ENCODE measurements at places on chromosomes 16 and 17.
A peak's percentile ranks its signal among the peaks of the same experiment; 100 is the strongest.

GRCh38 chr17:60391471-60392041, 377 bp downstream of the USP32 start:
- DNase-seq: no peak

- no peak for DNase-seq
Measured at GRCh38 chr16:11264155-11264832, 4.8 kb downstream of the TNP2 start.

- DNase-seq: no peak
Measured at GRCh38 chr17:71423871-71424546, 696.8 kb upstream of the SOX9 start.

DNA sequence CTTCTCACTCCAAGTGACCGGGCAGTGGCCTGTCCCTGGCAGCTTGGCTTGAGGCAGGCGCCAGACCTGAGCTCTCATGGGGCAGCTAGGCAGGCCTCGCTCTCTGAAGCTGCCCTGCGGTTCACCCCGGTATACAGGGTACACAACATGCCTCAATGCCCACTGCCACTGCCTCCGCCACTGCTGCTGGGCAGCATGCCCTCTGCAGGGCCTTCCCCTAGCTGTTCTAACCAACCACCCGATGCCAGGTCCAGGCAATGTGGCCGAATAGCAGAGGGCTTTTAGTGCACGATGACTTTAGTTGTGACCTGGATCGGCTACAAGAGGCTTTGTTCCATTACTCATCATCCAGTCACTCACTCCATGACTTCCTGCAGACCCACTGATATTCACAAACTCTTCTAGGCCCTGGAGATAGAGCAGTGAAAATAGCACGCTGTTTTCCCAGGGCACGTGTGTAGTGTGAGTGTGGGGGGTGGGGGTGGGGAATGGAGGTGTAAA, 19.7 kb downstream of the CDC42EP4 start:
- DNase-seq: no peak

DNA sequence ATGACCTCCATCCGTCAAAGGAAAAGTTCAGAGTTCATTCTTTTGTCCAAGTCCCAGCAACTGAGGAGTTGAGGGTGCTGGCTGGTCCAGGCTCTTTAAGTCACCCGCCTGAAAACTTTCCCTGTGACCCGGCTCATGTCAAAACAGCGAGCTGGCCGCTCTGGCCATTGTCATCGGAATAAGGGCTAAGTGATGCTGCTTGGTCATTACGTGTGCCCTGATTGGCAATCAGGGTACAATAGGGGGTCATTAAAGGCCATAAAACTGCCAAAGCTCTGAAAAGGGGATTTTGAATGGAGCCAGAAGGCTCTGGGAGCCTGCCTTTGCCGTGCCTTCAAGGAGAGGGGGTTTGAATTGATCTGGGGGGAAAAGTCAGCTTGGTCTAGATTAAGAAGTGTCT, 88.5 kb upstream of the IRX3 start:
- DNase-seq: no peak

DNA sequence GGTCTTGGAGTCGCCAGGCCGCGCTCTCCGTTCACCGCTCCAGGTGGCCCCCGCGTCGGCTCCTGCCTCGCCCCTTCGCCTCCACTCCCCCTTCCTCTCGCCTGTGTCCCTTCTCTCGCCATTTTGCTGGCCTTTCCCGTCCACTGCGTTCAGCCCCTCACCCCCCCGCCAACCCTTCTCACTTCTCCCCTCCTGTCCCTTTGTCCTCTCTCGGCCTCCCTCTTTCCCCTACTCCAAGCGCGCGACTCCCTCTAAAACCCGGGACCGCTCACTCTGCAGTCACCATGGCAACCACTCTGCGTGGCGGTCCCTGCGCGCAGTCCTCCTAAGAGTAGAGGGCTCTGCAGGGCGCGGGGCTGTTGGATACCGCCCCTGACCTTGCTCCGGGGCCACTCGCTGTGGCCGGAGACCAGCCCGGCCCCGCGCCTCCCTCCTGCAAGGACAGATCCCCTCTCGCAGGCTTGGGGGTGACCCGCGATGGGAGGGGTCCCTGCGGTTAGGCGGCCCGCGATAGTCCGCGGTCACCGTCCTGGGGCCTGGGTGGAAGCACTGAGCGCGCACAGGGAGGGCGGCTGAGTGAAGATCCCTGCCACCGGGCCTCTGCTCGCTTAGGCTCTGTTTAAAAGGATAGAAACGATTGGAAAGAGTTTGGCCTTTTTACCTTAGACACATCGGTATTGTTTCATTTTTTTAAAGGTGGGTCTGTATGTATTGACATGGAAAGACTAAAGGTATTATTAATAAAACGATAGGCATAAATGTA, 454 bp downstream of the CCDC40 start:
- peak; percentile 67 for DNase-seq

- DNase-seq: no peak
Measured at GRCh38 chr17:10262451-10262850, 64.0 kb upstream of the GAS7 start.

DNA sequence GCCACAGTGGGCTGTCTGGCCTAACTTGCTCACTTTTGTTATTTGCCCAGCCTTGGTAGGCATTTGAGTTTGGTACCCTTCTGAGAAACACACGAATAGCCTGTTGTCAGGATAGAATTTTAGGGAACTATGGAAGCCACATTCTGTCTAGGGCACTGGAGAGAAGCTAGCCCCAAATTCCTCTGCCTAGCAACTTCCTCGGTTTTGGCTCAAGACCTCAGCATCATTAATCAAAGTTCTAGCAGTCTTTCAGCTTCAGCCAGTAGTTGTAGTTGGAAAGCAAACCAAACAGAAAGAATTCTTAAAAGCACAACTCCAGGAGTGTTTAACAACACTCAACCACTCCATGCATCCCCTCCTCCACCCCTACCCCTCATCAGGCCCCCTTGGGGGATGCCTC, 572.1 kb upstream of the PSMD7 start:
- no peak for DNase-seq

- peak; percentile 23 for DNase-seq
Measured at GRCh38 chr16:88651276-88651988, 579 bp upstream of the CYBA start.

- DNase-seq: peak; percentile 19
Measured at GRCh38 chr16:89860747-89861304, 12.6 kb upstream of the TCF25 start.

DNA sequence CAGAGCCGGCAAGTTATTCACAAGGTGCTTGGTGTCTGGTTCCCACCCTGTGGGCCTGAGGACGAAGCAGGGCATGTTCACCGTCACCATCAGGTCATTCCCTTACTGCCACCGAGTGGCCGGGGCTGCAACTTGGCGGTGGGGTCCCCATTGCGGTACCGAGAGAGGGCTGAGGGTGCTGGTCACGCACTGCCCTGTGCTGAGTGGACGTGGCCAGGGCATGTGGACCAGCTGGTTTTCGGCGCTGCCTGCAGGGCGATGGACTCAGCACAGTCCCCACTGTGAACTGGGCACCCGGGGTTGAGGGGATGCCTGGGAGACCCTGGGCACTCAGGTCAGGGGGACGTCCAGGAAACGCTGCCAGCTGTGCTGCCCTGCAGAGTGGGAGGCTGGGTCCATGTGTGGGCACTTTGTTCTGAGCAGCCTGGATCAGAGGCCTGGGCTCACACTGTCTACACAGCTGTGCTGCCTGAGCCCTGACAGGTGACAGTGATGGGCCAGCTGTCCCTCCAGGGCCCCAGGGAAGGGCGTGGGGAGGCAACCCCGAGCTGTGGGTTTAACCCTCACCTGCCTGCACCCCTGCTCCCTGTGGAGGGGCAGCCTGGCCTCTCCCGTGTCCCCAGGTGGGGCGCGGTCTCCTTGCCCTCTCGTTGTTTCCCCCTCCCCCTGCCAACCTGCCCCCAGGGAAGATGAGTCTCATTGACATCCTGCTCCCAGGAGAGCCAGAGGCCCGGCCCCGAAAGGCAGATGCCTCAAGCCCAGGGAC, 39.3 kb upstream of the GNG13 start:
- no peak for DNase-seq

- DNase-seq: peak; percentile 66
Measured at GRCh38 chr17:67378454-67379250, 1.6 kb downstream of the PITPNC1 start.

- DNase-seq: no peak
Measured at GRCh38 chr16:28902909-28903308, 22.1 kb downstream of the RABEP2 start.

DNA sequence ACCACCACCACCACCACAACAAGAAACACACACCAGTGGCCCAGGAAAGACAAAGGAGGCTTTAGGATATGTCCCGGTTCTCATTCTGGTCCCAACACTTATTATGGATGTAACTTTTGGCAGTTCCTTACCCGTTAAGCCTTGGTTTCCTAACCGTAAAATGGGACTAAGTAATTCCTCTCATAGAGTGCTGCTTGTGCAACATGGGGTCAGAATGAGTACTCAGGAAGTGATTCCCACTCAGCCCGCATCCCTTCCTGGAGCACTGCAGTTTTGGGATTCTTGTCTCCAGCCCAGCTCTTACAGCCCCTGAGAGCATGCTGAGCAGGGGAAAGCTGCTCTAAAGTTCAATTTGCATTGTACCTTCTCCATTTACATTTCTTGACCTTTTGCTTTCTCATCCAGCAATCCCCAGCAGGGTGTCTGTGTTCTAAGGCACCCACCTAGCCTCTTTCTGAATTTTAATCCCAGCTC, 262.6 kb downstream of the PRKCA start:
- DNase-seq: no peak

- DNase-seq: no peak
Measured at GRCh38 chr17:7186241-7186640, 7.1 kb upstream of the ASGR1 start.

- no peak for DNase-seq
Measured at GRCh38 chr16:20897922-20898321, 2.2 kb downstream of the DCUN1D3 start.

- DNase-seq: no peak
Measured at GRCh38 chr17:3976675-3977171, 12.5 kb upstream of the ATP2A3 start.

- no peak for DNase-seq
Measured at GRCh38 chr16:55154262-55154661, 169.7 kb upstream of the IRX6 start.

DNA sequence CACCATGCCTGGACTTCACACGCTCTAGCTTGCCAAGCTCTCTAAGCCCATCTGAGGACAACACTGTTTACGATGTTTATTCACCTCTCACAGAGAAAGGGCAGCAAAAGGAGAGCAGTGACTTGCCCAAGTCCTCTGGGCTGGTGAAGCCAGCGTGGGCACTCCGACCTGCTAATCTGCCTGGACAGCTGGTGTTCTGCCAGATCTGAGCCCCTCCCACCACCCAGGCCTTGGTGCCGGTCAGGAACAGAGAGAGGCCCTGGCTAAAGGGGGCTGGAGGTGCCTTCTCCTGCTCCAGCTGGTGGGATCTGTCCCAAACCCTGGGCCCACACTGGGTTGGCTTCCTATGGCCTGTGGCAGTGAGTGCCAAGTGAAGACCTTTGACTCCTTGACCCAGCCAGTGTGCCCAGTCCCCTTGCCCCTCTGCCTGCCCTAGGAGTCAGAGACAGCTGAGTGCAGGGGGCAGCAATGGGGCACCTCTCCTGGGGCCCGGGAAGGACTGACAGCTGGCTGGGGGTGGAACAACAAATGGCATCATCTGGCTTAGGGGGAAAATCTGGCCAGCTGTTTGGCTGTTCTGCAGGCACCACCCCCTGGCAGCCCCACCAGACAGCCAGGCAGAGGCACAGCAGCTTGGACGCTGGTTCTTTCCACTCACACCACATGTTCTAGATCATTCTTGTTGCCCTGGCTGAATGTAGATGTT, 1.8 kb upstream of the SLC4A1 start:
- no peak for DNase-seq

- no peak for DNase-seq
Measured at GRCh38 chr16:50769-51591, 2.4 kb downstream of the POLR3K start.

- no peak for DNase-seq
Measured at GRCh38 chr16:31351942-31352325, 3.0 kb upstream of the ITGAX start.

- peak; percentile 19 for DNase-seq
Measured at GRCh38 chr17:69501591-69502468, 87.3 kb downstream of the MAP2K6 start.

- DNase-seq: no peak
Measured at GRCh38 chr17:58503866-58504265, 10.6 kb downstream of the MTMR4 start.

DNA sequence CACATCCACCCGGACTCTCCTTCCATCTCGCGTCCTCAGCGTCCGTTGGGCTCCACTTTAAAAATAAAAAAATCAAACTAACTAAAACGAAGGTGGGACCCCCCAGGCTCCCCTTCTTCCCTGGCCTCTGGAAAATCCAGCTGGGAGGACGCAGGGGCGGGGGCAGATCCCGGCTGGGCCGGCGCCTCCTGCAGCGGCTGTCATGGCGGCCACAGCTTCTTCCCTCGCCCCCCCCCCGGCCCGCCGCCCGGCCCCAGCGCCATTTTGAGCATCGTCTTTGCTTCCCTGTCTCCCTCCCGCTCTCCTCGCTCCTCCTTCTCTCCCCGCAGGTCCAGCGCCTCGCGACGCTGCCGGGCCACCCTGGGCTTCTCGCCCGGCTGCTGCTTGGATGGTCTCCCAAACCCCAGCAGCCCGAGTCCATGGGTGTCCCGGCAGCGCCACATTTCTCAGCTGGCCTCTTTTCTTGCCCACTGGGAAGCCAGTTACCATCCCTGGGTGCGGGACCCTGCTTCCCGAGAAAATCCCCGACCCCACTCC, 3.3 kb downstream of the HOXB2 start:
- DNase-seq: no peak

- DNase-seq: peak; percentile 34
Measured at GRCh38 chr16:67169642-67170167, 633 bp upstream of the NOL3 start.

GRCh38 chr17:76546556-76547182, 6.8 kb downstream of the PRCD start:
- DNase-seq: no peak

DNA sequence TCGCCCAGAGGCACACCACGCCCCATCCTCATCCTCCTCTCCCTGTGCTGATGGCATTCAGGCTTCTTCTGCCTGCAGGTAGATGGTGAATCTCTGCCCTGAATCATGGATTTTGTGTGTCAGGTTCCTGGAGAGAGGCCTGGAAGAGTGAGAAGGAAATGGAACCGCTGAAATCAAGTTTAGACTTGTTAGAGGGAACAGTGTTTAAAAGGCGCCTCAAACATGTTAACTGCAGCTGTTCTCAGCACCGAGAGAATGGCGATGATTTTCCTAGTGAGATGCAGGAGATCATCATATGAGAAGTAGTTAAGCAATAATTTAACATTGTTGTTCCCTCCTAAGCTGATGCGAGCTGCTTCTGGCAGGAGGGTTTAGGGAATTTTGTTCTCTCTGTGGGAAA, 744.4 kb upstream of the EEF2KMT start:
- DNase-seq: no peak

GRCh38 chr16:64151990-64152767, 969.7 kb downstream of the CDH11 start:
- no peak for DNase-seq

- DNase-seq: no peak
Measured at GRCh38 chr16:74608944-74609343, 2.0 kb upstream of the GLG1 start.

DNA sequence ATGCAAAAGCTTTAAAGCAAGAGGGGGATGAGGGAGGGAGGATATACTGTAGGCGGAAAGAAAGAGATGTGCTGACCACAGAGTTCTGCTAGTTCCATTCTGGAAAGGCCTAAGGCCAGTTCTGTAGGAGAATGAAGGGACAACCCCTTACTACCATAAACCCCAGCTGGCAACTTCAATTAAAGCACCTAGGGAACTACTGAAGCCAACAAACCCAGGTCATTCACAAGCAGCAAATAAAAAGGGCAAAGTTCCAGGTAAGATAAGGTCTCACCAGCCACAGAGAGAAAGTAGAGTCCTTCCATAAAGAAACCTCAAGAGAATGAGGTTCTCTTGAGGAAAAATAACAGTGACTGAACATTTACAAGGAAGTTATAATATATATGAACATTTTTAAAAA, 12.8 kb downstream of the TERF2 start:
- no peak for DNase-seq

Data from SHP77 treated with DMSO at 0.1 percent for 48 hours (cell line).